ENCODE measurements at places on chromosomes 3 and 15.

GRCh38 chr15:32739522-32740063 is 21.8 kb downstream of the GREM1 start:
- DNase-seq = no peak

DNA sequence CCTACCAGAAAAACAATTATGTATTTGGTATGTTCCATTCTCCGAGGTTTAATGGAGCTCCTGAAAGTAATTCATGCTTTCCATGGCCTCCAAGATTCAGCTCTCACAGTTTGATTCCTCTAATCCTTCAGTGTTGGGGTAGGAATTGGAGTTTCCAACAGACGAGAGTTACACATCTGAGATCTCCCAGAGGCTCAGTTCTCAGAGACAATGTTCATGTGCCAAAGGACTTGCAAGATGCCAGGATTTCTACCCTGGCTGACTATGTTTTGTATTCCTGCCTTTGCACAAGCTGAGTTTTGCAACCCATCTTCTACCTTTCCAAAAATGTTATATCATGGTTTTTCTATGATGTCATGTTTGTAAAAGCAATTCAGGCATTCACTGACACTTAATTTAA is 322.9 kb downstream of the ERC2 start:
- no peak for DNase-seq

DNA sequence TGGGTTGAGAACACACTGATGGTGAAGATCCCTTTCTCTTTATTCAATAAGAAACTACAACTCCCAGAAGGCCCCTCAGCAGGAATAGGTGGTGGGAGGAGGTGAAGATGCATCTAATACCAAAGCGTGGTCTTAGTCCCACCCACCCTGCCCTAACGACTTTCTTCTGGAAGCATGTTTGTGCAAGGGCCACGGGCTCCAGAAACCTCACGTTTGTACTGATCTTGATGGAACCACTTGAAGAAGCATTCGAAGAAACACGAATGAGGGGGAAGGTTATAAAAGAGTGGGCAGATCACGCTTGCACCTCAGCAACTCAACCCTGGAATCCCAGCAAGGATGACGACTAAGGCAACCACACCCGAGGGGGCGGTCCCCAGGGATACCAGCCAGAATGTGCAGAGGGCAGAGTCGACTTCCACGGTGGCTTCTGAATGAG is 10.6 kb upstream of the SLC25A36 start:
- DNase-seq = no peak

GRCh38 chr3:112813016-112813415 is 33.6 kb downstream of the CD200R1L start:
- DNase-seq = no peak

GRCh38 chr3:7793786-7794185 is 707.8 kb upstream of the LMCD1 start:
- no peak for DNase-seq

DNA sequence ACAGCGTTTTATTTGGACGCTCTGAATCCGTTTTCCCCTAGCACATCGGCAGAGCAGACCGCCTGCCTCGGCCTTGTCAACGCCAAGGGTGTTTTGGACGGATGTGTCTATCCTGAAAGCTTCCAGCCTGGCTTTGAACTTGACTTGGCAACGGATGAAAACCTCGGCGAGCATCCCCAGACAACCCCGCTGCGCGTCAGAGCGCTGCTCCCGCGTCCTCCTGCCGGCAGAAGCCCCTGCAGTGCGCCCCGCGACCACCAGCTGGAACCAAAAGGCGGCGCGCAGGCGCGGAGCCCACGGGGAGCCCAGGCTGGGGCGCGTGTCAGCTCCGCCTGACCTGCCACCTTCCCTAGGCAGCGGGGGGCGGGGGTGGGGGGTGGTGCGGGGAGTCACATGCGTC is 26.2 kb upstream of the ARL8B start:
- no peak for DNase-seq

DNA sequence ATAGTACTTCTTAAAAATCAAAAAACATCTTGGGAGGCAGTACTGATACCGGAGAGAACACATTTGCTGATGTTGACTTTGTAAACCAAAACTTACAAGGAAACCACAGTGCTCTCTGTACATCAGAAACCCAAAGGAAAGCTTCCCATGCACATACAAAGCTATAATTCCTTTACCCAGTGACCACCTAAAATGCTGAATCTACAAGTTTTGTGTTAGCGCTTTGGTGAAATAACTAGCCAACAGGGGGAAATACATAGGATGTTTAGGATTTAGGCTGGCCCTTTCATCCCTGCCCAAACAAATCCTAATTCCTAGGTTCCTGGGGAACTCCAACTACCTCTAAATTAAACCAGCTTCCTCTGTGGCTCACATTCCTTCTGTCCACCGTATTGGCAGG is 15.3 kb upstream of the SPG21 start:
- no peak for DNase-seq

Data from ascending aorta (tissue), 2 donors.